ENCODE measurements at places on chromosomes 2 and 18.
A peak's percentile ranks its signal among the peaks of the same experiment; 100 is the strongest.

DNA sequence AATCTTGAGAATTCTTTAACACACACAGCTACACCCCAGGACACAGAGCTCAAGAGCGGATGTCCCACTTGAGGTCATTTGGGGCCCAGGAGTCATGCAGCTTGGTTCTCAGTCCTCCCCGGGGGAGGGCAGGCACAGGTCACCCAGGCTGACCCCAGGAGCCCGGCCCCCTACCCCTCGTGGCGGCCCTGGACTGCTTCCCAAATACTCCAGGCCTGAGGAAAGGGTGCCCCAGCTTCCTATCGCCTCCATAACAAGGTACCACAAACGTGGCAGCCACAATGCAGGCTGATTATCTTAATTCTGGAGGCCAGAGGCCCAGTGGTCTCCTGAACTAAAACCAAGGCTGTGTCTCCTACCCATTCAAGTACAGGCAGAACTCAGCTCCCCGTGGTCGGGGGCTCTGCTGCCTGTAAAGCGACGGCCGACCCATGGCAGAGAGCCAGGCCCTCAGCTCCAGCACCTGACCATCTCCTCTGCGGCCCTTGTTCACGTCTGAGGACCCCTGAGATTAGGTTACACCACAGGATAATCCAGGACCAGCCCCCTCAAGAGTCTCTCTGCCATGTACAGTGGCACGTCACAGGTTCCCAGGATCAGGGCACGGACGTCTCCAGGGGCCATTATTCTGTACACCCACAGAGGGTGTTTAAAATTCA is 10.5 kb downstream of the SLC66A2 start:
- no peak for DNase-seq

DNA sequence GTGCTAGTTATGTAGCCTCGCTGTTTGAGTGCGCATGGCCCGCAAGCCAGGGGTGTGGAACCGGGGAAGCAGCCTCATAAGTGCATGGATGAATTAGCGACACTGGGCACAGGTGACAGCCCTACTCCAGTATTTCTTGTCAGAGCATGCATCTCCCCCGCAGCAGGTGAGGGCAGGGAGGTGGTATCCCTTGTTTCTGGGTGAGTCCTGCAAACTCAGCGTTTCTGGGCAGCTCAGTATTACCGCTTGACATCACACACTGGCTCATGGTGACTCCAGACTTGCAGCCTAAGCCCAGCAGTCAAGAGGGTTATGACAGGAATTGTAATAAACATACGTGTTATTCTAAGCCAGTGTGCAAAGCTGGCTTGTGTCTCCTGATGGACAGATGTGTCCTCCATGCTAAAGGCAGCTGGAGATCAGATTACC is 2.5 kb downstream of the CABLES1 start:
- no peak for DNase-seq

- DNase-seq, result no peak
Observed at GRCh38 chr2:188623995-188624643, 332.4 kb downstream of the GULP1 start.

DNA sequence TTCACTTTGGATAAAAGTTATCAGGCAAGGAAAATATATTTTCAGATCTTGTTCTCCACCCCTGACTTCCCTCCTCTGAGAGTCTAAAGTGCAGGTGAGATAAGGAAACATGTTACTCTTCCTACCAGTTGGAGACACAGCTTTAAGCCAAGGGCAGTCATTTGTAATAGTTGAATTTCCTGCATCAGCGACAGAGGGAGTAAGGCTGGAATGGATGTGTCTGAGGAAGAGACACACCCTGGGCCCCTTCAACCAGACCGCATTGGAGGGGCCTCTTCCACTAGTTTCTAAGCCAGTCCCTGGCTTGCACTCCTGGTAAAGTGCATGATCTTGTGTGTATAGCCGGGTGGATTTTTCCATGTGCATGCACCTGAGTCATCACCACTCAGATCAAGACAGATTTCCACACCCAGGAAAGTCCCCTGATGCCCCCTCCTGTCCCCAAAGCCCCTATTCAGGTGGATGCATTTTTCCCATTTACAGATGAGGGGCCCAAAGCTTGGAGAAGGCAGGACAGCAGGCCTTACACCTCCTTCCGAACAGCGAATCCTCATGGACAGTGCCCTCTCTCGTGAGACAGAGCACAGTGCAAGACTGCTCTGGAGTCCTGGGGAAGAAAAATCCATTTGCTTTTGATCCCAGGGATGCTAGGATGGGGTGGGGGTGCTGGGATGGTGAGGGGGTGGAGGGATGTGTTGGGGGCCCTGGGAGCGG is 66.7 kb upstream of the SH3RF3 start:
- DNase-seq, result no peak

DNA sequence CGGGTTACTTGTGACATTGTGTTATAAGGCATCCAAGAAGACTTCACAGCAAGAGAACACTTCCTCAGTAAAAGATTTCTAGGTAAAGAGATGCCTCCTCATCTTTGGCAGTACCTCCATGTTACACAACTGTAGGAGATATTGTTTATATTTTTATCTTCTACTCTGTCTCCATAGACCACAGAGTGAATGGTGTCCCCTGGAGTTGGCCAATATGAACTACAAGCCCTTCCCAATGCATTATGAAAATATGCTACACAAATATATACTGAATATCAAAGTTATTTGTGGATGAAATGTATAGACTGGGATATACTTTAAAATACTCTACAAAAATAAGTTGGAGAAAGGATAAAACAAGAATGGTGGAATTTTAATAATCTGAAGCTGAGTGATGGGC is 46.7 kb downstream of the MBOAT2 start:
- no peak for DNase-seq

DNA sequence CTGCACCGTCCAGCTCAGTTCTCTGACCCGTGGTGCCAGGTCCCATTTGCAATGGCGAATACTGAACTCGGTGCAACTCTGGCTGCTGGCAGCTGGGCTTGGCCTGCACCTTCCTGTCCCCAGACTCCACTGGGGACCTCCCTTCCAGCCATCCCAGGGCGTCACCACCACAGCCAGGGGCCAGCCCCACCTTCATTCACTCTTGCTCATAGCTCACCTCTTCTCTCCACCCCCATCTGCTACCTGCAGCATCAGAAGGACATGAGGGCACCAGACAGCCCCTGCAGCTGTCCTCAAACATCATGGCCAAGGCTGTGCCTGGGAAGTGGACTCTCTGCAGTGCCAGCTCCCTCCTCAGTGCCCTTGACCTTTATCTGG is 16.2 kb upstream of the ALPI start:
- DNase-seq, result no peak

DNA sequence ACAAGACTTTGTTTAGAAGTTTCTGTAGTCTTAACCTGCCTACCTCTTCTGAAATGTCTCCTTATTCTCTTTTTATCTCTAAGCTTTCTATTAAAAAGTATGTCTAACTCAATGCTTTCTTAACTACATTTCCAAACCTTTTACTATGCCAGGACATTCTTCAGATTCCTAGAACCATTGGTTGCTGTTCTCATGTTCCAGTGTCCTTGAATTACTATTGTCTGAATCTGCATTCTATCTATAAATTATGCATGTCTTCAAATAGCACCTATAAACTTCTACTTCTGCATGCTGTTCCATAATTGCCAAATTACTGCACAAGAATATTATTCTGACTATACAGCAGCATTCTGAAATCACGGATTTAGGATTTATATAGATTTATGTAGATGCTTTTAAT is 166.0 kb upstream of the VWC2L start:
- no peak for DNase-seq

- peak; percentile 16 for DNase-seq
Observed at GRCh38 chr18:36843784-36844183, 14.9 kb downstream of the KIAA1328 start.

DNA sequence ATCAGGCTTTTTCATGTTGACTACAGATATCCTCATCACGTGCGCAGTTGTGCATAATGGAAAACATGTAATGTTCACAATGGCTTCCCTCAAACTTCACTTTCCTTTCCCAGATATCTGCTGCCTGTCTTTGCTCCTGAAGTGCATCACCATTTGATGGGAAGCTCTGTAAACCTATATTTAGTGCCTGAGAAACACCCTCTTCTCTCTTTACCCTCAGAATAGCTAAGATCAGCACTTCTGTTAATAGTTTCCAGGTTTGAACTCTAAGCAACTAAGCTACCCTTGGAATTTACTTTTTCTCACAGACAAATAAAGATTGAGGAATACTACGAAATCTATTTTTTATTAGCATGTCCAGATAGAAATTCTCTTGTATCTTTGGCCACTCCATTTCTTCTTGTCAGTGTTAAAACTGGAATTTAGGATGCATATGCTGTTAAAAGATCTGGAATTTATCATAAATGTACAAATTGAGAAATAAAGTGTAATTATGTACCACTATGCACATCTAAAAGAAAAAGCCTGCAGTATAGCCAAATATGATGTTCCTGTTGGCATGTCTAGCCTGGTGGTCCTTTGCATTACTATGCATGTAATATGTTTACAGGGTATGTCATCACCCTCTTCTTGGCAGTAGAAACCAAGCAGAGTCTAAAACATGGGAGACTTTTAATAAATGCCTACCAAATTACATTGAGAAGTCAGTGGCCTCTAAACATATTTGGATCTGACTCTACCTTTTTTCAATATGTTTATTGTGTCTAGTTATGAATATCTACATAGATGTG is 278.7 kb downstream of the FIGN start:
- no peak for DNase-seq

- DNase-seq, result no peak
Observed at GRCh38 chr18:56067969-56068671, 480.1 kb upstream of the TCF4 start.

DNA sequence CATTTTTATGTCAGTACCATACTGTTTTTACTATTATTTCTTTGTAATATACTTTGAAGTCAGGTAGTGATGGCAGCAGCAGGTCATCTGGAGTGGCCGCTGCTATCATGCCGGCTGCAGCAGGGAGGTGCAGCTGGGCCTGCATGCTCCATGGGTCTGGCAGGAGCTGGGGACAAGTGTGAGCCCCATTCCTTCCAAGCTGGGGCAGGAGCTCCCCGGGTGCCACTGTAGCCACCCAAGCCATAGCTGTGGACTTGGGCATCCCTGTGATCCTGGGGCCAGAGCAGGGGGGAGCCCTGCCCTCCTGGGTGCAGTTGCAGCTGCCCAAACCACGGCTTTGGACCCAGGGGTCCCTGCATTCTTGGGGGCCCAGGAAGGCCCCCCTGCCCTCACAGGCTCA is 59.2 kb downstream of the CSRNP3 start:
- DNase-seq, result no peak

- no peak for DNase-seq
Observed at GRCh38 chr2:134611316-134611715, 107.5 kb downstream of the TMEM163 start.

- no peak for DNase-seq
Observed at GRCh38 chr2:33377048-33377447, 99.4 kb upstream of the RASGRP3 start.

- DNase-seq, result no peak
Observed at GRCh38 chr2:19648583-19648982, 253.2 kb downstream of the TTC32 start.

DNA sequence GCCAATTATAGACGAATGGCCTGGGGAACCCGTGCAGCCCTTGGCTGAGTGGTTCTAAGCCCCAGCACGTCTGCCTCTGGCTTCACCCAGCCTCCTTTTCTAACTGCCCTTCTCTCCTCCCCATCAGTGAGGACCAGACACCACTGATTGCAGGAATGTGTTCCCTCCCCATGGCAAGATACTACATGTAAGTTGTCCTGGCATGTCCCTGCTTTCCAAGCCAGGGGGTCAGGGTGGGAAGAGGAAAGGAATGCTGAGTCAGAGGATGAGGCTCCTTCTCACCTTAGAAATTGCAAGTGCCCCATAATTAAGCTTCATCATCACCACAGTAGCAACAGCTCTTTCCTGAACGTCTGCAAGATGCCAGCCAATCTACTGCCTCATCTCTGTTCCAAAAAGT is 4.8 kb downstream of the IL1F10 start:
- no peak for DNase-seq

Data from suppressor macrophage treated with lipopolysaccharide for 4 hours (primary cell).